ENCODE measurements at places on chromosomes 11 and 22.

DNA sequence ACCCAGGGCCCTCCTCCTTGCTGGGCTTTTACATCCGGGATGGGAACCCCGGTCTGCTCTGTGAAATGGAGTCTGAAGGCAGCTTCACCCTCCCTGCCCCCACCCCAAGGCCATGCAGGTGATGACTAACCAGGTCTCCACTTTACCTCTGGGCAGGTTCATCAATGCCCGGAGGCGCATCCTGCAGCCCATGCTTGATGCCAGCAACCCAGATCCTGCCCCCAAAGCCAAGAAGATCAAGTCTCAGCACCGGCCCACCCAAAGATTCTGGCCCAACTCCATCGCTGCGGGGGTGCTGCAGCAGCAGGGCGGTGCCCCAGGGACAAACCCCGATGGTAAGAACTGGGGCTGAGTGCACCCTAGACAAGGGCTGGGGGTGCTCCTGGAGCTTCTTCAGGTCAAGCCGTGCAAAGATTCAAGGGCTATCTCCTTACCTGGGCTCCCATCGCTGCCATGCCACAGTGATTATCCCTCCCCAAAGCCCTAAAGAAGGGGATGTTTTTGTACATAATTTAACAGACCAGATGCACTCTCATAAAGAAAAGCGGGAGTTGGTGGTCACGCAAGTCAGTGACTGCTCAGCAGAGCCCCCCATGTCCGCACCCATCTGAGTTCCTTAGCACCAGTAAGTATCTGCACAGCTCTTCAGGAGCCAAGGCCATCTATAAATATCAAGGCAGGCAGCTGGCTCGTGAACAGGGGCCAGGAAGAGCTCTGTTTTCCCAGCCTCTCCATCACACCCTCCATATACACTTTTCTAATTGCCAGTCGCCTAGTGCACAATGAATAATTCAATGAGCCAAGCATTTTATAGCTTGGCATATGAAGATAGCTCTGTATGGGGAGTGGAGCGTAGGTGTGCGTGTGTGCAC, 66.0 kb downstream of the FEZ1 start:
- no peak for DNase-seq

GRCh38 chr11:47453365-47453764, 4.4 kb upstream of the RAPSN start:
- DNase-seq = no peak

GRCh38 chr11:5279471-5280090, 9.8 kb upstream of the HBE1 start:
- DNase-seq = no peak

DNA sequence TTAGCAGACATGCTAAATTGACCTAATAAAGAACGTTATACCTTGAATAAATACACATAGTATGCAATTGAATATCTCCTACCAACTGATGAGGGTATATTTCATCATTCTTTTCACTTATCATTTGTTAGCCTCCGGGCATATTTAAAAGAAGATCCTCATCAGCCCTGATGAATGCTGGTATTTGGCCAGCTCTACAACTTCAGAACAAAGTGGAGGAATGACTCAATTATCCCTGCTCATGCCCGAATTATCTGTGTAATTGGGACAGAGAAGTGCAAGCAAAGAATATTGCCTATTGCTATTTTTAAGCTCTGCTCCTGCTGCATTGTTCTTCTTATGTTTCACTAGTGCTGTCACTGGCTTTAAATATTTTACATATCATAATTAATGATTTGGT, 622.1 kb downstream of the METTL15 start:
- DNase-seq = no peak

- no peak for DNase-seq
Observed at GRCh38 chr11:115869780-115870431, 365.7 kb upstream of the CADM1 start.

- DNase-seq = no peak
Observed at GRCh38 chr11:79076526-79077115, 364.2 kb downstream of the TENM4 start.

DNA sequence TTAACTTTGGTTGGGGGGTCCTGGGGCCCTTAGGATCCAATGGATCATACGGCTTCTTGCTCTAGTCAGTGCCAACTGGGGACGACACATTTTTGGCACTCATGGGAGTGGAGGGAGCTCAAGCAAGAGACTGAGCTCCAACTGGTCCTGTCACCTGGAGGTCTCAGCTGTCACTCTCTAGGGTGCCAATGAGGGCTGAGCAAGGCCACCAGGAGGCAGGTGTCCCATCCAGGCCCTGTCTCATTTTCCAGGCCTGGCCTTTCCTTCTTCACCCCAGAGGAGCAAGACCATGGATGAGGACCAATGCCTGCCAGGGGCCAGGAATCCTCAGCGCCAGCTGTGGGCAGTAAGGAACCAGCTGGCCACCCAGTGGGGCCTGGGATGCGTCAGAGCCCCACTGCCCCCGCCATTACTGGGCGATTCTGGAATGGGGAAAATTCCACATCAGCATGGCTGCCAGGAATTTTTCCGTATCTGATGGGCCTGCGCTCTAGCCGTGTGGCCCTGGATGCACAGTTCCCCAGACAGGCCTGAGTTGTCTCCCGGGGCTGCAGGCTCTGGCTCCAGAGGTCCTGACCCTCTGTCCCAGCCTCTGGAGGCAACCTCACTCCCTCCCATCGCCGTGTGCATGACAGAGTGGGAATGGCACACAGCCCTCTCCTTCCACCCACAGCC, 669 bp upstream of the GAL3ST1 start:
- DNase-seq = peak; percentile 91

DNA sequence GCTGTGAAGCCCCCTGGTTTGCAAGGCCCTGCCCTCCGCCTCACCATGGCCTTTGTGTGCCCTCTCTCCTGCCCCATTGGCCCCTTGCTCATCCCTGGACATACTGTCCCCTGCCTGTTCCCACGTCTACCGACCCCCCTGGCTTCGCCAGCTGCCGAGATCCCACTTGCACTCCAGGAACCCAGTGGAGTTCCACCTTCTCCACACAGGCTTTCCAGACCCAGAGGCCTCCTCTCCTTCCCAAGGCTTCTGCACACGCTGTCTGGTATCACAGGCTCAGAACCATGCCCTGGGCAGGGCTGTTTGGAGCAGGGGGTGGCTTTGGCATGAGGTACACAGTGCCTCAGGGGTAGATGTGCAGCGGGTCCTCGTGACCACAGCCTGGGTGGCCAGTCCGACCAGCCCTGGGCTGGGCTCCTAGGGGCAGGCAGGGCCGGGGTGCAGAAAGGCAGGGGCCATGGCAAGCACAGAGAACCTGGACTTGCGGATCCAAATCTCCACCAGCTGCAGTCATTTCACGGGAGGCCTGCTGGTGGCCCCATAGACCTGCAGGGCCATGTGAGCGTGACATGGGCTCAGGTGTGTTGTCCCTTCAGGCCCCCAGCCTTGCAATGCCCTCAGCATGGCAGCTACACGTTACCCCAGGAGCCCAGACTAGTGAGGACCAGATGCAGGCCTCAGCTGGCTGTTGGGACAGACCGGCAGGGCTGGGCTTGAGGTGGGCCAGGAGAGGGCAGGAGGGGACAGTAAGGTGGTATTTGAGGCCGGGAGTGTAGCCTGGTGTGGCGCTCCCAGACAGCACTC, 9.5 kb downstream of the GRK2 start:
- DNase-seq = peak; percentile 62

DNA sequence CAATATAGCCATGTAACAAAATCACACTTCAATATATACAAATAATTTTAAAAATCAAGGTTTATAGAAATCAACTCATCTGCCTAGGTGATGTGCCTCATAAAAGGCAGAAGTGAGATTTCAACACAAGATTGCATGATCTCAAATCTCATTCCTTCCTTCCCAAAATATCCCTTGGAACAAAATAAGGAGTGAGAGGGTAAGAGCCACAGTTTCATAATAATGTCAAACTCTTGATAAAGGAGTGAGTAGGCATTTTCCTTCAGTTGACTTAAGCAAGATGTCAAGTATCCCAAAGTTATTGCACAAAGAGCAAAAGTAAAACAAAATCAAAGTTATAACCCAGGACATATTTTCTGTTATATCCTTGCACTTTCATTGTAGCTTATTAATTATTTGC, 81.3 kb downstream of the C22orf31 start:
- no peak for DNase-seq
